SJSA1 (cell line): ENCODE measurements at places on chromosomes 3 and 15.

- no peak for DNase-seq
These were observed 41.5 kb downstream of the PXYLP1 start for GRCh38 chr3:141272906-141273662.

GRCh38 chr15:70569091-70569713 lies 194.2 kb downstream of the UACA start:
- DNase-seq: peak; percentile 49

DNA sequence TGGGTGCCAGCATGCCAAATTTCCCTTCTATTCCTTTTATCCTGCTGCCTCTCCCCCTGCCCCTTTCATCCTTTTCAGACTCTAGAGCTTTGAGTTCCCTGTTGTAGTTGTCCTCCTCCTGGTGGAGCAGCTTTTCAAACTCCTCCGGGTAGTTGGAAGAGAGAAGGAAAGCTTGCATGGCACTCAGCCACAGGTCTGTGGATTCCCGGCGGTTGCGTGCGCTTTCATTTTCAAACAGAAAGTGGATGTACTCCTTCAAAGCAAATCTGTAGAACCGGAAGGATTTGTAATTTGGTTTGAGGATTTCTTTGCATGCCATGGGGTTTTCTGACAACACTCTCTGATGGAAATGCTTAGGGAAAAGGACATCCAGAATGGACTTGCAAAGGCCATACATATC lies 68.1 kb upstream of the DCLK3 start:
- no peak for DNase-seq

DNA sequence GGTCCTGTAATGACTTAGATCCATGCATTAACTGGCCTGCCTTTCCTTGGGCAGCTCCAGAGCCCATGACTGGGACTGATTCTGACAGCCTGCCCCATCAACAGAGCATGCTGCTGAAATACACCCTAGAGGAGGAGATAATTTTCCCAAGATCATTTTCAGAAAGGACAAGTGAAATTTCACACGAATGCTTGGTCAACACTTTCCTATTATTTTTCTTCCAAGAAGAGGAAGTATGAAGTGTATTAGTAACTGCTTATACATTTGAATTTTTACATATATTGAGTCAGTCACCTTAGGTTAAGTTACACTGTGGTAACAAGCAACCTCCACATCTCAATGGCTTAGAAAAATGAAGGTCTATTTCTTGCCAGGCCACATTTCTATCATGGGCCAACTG lies 9.7 kb upstream of the NMNAT3 start:
- DNase-seq: no peak

DNA sequence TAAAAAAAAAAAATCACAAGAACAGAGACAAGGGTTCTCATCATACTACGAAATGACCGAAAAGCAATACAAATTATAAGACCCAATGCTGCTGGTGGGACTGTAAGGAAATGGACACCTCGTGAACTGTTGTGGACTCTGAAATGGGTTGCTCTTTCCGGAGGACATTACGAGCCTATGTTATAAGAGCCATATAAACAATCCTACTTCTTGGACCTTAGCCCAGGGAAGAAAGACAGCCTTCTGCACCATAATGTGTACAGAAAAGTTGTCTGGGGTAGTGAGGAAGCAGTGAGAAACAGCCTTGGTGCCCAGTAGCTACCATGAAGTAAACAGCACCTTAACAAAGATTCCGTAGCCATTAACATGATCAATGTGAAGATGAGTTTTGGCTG lies 2.7 kb downstream of the SLC22A14 start:
- DNase-seq: no peak
